SK-N-SH treated with all-trans-retinoic acid at 6 μM for 48 hours (cell line): ENCODE measurements at places on chromosomes 13 and 19.

DNA sequence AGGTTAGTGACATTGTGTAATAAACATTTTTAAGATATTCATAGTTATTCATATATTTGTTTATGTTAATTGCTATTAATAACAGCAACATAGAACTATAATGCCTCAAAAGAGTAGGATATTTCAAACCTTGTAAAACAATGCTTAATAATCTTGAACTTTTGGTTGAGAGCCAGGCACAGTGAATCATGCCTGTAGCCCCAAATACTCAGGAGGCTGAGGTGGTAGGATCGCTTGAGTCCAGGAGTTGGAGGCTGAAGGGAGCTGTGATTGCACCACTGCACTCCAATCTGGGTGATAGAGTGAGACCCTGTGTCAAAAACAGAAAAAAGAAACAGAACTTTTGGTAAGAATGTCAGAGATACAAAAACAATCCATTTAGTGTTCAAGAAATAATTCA is 213.9 kb upstream of the SLITRK1 start:
- ATAC-seq: no peak

GRCh38 chr13:38365661-38366060 is 16.0 kb downstream of the UFM1 start:
- no peak for ATAC-seq

DNA sequence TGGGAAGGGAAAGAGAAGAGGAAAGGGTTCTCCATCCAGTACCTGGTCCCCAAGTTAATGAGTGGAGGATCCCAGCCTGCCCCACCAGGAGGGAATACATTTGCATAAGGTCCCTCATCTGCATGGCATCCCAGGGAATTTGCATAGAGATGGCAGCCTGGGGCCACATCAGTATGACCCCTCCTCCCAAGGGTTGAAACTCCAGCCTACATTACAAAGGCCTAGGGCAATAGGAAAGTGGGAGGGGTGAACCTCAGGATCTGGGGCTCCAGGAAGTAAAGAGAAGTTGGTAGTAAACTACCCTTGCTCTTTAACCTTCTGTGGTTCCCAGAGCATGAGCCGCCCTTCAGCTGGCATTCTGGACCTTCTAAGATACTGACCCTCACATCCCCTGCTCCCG is 6.8 kb upstream of the NECTIN2 start:
- no peak for ATAC-seq

- peak; percentile 57 for ATAC-seq
Observed at GRCh38 chr19:13079542-13079986, 23.1 kb downstream of the LYL1 start.

GRCh38 chr13:112205990-112206389 is 139.0 kb downstream of the SOX1 start:
- no peak for ATAC-seq

DNA sequence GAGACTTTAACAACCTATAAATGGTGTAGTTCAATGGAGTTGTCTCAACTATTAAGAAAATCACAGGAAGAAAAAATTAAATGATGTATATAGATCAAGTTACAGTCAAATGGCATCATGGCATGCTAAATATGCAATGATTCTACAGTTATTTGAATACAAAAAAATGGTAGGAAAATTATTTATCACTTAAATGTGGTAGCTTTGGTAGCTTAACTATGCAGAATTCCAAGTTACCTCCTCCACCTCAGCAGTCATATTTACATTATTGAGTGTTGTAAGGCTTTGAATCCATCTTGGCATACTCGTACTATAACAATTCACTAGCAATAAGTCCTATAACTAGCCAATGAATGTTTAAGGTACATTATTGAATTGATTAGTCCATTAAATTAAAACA is 36.8 kb downstream of the CAB39L start:
- no peak for ATAC-seq

DNA sequence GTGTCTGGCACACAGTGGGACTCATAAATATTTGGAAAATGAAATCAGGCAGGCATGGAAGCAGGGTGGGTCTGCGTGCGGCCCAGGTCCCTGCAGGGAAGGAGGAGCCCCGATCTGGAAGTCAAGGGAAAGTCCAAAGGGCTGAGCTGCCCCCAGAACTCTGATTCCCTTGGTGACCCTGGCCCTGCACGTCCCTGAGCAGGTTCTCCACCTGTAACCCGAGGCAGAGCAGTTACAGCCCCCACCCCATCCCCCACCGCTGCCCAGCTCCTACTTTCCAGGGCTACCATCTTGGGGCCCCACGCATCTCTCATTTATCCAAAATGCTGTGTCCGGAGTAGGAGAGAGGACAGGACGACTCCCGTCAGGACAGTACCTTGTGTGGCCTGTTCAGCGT is 2.1 kb downstream of the PLEKHF1 start:
- ATAC-seq: no peak

- ATAC-seq: peak; percentile 99
Observed at GRCh38 chr13:31982540-31982939, 49.0 kb upstream of the FRY start.

DNA sequence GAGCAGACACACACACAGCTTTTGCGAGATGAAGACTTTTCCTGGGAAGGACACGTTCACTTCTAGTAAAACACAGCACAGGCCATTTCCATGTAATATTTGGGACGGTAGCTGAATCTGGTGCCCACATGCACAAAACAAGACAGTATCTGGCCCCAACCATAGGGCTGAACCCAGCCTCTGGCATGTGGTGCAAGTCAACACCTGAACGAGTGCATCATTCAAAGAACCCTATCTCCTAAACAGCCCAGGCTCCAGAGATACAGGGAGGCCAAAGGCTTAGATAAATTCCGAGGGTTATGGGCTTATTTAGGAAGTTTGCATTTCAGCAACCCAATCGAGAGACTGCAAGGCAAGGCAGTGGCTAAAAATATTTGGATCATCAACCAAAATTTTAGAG is 2.7 kb upstream of the TFDP1 start:
- no peak for ATAC-seq

DNA sequence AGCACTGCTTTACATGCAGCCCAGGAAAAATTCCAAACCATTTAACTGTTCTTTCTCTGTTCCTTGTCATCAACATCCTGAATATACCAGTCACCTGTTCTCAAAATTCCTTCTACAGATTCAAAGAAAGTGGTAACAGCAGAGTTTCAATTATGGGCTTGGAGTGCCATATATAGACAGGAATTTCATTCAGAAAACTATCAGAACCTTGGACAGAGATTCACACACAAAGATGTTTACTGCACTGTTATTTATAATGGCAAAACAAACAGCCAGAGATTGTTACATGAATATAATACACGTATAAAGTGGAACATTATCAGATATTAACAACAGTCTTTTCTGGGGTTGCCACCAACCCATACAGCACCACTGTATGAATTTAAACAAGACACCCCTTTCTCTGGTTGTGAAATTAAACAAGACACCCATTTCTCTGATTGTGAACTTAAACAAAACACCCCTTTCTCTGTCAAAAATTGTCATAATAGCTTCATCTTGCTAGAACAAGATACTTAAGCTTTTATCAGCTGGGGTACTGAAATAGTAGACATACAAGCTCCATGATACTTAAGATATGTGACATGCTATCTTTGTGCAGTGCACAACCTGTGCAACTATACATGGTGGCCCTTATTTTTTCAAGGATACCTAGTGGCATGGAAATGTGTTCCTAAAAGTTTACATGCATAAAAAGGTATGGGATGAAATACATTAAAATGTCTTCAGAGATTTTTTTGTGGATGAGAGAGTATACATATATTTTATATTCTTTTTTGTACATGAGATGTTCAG is 12.6 kb downstream of the CACNA1A start:
- no peak for ATAC-seq

- no peak for ATAC-seq
Observed at GRCh38 chr19:54551293-54551692, 22.3 kb upstream of the LILRA2 start.

GRCh38 chr19:32680986-32681385 is 5.3 kb downstream of the RGS9BP start:
- no peak for ATAC-seq

GRCh38 chr19:38900743-38901190 is 998 bp downstream of the NFKBIB start:
- no peak for ATAC-seq

GRCh38 chr19:5130371-5131030 is 161.6 kb downstream of the KDM4B start:
- no peak for ATAC-seq

DNA sequence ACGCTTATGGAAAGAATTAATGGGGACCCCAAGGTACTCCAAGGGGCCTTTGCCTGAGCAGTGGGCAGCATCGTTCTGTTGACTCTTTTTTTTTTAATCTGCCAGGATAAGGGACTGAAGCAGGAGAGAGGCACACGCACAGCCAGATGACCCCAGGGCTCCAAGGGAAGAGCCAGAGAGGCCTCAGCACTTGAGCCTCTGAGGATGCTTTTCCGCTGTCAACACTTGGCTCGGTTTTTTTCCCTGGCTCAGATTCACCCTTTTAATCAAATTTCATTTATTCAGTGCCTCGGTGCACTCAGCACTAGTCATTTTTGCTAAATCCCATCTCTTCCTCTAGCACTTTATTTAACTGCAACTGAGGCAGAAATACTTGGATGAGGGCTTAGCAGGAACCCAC is 226.3 kb downstream of the FGF9 start:
- ATAC-seq: no peak

DNA sequence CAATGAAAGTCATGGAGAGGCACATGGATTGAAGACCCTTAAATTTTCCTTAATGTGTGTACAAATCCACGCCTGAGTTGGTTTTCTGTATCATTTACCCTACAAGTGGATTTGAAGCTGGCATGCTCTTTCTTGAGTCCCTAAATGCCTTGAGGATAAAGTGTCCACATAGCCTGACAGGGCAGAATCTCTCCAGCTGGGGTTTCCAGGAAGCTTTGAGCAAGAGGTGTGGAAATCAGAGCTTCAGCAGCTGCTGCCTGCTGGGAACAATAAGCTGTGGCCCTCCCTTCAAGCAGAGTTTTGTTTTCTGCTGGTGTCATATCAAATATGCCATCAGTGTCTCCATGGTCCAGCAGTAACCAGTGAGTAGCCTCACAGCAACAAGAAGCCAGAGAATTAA is 120.3 kb upstream of the SERTM1 start:
- ATAC-seq: no peak

DNA sequence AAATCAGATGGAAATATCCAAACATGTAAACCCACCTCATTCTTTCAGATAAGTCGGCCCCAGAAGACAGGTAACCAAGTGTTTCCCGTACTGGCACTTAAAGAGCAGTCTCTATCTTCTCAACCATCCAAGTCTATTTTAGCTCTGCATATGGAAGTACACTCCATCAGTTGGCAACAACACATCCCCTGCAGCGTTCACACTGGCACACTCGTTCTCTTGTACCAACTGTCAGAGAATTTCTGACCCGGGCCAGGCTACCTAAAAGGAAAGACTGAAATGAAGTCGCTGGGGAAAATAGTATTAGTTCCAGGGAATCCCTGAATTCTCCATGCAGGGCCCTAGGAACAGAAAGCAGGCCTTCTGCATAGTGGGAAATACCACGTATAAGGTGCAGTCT is 109.3 kb downstream of the RXFP2 start:
- no peak for ATAC-seq

GRCh38 chr19:33401683-33402420 is 28.3 kb downstream of the CEBPG start:
- ATAC-seq: no peak

- no peak for ATAC-seq
Observed at GRCh38 chr13:63643543-63643942, 2227.9 kb upstream of the PCDH20 start.

- no peak for ATAC-seq
Observed at GRCh38 chr13:44664308-44664707, 88.2 kb upstream of the TSC22D1 start.

GRCh38 chr13:47796816-47797215 is 204.3 kb downstream of the SUCLA2 start:
- ATAC-seq: no peak

DNA sequence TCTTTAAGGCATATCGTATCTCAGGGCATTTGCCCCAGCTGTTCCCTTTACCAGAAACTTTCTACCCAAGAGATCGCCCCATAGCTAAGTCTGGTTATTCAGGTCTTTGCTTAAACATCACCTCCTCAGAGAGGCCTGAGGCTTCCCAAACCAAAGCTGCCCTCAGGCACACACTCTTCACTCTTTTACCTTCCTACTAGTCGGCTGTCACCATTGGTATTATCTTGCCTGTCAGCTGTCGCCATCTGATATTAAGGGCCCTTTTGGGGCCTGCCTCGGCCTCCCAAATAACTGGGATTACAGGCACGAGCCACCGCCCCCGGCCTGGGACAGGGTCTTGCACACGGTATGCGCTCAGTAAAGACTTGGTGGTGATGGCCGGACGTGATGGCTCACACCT is 1.0 kb downstream of the GADD45GIP1 start:
- no peak for ATAC-seq
